ENCODE measurements at places on chromosomes 1 and 21.

- DNase-seq, result no peak
Observed at GRCh38 chr1:1337793-1338147, 6.7 kb downstream of the TAS1R3 start.

DNA sequence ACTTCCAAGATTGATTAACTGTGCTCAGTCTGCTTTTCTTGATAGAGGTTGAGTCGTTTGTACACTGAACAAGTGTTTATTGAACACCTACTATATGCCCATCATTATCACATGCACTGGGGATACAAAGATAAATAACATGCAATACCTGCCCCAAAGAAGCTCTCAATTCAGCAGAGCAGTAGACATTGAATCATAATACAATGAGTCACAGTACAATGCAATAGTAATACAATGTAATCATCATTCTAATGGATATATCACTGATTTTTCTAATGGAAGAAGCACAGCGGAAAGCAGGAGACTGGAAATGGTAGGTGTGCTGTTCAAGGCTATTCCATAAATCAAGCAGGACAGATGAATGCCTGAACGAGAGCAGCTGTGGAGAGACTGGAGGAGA lies 3.7 kb upstream of the SEC16B start:
- no peak for DNase-seq

DNA sequence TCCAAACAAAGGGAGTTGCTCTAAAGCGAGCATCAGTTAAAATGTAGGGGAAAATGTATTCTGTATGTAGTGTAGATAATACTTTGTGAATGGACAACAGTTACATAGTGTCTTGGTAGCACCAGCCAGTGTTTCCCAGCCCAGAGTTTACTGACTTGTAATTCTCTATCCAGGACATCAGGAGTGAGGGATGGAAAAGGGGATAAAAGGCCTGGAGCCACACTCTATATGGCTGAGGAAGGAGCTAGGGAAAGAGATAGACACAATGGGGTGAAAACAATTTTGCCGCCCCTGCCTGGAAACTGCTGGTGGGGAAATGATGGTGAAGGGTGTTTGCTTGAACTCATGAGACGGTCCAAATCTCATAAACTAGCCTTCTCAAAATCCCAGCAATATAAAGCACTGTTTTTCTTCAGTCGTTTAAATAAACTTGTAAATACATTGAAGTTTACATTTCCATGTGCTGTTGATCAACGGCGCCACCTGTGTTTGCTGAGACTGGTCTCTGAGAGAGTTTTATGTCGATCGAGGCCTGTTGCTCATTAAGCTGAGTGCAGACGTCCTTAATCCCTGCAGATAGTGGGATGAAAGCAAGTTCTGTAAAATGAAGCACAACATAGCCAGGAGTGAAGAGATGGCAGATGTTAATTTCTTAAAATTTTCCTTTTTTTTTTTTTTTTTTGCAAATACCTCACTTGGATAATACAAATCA lies 27.9 kb upstream of the AGO1 start:
- DNase-seq, result no peak

GRCh38 chr21:36913247-36914169 lies 53.0 kb downstream of the HLCS start:
- DNase-seq, result no peak

GRCh38 chr1:175875556-175875955 lies 132.2 kb upstream of the TNR start:
- no peak for DNase-seq

DNA sequence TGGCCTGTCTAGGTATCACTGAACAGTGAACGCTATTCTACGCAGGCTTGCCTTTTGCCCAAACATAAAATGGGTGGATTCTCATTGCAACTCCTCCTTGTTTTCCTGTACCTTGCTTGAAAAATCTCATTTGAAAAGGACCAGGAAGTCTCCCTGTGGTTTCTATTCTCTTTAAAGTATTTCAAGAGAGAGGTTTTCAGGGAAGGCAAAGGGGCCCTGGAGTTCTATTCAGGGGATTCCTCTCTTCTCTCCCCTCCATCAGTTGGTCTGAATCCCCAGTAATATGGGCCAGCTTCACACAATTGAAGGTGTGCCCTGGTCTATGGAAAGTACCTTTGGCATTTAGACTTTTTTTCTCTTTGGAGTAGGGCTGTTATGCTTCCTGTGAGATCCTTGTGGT lies 311.3 kb downstream of the RGS7 start:
- DNase-seq, result no peak

DNA sequence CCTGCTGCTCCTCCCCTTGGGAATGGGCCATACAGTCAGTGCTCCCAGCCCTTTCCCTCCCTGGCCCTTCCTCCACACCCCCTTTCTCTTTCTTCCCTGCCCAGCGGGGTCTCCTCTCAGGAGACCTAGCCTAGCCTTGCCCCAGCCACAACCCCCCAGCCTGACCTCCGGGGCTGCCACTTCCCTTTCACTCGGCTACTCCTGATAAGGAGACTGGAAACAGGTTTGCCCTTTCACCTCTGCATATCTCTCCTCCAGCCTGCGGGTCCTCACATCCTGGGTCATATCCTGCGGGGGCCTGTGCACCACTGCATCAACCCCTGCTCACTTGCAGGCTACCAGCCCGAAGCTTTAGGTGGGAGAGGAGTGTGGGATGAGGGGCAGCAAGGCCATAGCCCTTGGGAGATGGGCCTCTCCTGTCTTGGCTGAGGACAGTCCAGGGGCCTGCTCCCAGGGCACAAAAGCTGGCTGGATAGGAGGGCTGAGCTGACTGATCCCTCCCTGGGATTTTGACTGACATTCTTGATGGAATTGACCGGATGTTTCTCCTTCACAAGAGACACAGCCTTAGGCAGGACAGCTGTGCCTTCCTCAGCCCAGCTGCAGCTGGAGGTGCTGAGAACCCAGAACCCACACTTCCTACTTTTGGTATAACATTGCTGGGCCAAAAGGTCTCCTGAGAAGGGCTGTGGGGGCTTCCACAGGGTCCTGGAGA lies 19.2 kb upstream of the ALX3 start:
- no peak for DNase-seq

GRCh38 chr1:224182057-224182865 lies 779 bp upstream of the DEGS1 start:
- DNase-seq, result no peak

- DNase-seq, result no peak
Observed at GRCh38 chr1:89939693-89940438, 55.0 kb upstream of the ZNF326 start.

DNA sequence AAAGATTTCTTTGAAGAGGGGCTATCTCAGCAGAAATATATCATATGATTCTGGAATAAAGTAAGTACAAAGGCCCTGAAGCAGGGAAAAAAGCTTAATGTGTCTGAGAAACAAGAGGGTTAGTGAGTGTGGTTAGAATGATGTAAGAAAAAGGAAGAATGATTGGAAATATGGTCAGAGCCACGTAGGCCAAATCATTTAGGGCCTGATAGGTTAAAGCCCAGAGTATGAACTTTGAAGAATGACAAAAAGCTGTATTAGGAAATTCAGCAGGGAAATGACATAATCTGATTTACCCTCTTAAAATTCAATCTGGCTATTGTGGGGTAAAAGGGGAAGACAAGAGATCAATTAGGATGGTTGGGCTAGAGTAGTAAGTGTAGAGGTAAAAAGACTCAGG lies 69.0 kb upstream of the MUTYH start:
- no peak for DNase-seq

- DNase-seq, result no peak
Observed at GRCh38 chr1:8077120-8077573, 51.0 kb upstream of the ERRFI1 start.

GRCh38 chr1:214997685-214998084 lies 84.9 kb upstream of the KCNK2 start:
- no peak for DNase-seq

DNA sequence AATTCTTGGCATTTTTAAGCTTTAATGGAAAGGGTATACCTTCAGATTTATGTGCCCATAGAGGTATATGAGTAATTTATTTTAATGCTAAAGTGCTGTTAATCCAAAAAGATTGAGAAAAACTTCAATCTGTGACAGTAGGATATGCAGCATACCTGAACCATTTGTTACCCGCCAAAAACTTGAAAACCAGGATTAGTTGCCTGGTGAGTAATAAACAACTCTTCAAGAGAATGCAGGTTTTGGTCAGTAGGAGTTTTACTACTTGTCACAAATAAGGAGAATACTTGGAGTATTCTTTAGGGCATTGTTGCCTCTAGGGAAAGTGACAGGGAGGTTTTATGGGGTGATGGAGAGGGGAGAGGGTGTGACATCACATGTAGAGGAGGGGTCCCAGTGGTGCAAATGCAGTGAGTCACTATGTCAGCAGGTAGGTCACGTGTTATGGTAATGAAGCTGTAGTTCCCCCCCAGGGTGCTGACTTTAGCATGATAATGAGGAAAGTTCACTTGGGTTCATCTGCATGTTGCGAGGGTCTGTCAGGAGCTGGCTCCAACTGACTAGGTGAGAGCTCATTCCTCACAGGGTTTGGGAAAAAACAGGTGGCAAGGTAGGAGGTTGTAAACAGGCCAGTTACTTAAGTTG lies 23.1 kb downstream of the USP25 start:
- DNase-seq, result no peak
